ENCODE measurements at places on chromosomes 1 and 21.

GRCh38 chr1:235946571-235946981, 79.9 kb upstream of the LYST start:
- DNase-seq = no peak

- no peak for DNase-seq
Measured at GRCh38 chr1:62398377-62398776, 38.5 kb upstream of the USP1 start.

DNA sequence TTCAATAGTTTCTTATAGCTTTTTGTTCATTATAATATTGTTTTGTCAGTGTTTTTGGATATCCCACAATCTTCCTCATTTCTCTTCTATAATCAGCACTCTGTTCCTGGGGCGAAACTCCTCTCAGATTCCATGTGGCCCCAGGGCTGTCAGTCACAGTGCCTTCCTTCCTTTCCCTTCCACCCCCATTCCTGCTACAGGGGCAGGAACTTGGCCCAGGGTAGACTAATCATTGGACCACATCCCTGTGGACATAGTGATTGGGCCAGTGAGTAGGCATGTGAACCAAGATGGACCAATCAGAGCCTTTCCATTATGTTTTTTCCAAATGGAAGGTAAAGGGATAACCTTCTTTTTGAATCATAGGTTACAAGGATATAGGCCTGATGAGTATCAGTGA, 78.3 kb downstream of the PGM1 start:
- DNase-seq = no peak

DNA sequence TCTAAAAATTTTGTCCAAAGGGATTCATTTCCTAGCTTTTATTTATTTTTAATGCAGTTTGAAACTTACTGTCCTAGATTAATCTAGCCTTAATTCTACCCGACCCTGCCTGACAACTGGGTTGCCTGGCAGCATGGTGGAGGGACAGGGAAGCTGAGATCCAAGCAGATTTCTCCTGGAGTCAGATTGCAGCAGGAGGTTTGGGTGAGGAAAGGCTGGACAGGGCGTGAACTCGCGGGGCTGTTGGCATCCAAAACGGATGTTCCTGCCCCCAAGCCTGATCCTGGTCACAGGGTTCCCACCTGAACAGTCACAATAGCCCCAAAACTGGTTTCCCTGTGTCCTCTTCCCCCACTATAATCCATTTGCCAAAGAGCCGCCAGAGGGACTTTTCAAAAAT, 23.2 kb downstream of the TCEA3 start:
- no peak for DNase-seq

DNA sequence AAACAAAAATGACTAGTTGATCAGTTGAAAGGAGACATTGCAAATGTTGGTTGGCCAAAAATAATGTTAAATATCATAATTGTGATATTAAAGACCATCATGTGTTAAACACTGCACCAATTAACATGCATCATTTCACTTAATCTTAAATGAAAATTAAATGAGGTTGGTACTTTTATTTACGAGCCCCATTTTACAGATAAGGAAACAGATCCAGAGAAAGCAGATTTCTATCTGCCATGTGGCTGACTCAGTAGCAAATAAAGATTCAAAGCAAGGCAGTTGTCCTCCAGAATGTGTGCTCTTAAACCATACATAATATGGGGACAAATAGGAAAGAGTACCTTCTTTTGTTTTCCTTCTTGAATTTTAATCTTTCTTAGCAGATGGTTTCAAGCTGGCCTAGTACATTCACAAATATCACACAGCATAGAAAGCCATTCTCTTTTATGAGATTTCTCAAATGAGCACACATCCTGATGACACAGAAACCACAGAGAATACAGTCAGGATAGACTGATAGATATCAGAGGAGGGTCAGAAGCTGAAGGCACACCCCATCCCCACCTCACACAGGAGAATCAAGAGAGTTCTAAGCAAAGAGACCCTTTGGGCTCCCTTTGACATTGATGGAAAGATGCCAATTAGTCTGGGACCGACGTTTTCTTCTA, 647.9 kb upstream of the CAMK1G start:
- DNase-seq = no peak

DNA sequence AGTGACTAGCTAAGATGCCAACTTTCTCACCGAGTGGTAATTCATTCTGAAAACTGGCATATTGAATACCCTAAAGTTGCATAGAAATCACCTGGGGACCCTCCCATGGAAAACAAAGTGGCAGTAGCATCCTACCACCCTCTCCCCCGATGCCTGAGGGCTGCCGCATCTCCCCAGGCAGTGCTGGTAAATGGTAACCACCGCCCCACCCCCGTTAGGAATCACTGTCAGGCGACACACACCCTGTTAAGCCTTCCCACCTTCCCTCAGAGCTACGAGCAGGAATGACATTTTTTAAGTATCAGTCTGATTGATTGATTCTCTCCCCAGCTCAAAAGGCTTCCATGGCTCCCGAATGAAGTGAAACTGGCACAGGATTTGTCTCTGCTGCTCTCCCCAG, 28.3 kb downstream of the TMPRSS2 start:
- DNase-seq = no peak

DNA sequence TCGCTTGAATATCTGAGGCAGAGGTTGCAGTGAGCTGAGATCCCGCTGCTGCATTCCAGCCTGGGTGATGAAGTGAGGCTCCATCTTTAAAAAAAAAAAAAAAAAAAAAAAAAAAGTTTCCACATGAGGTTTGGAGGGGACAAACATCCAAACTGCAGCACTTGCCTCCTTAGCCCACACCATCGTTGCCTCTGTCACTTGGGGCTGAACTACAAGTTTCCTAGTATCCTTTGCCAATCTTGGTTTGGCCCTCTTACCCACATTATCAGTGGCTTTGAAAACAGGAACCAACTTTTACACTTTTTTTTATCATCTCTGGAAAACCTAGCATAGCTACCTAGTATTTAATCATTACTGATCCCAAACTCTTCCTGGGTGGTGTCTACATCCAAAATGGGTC, 59.2 kb downstream of the CLSTN1 start:
- no peak for DNase-seq

GRCh38 chr1:66938613-66939012, 13.8 kb downstream of the MIER1 start:
- DNase-seq = no peak

- no peak for DNase-seq
Measured at GRCh38 chr1:176101951-176102642, 105.0 kb downstream of the COP1 start.

- no peak for DNase-seq
Measured at GRCh38 chr21:42524341-42525028, 10.8 kb downstream of the SLC37A1 start.

- no peak for DNase-seq
Measured at GRCh38 chr1:29289493-29289892, 53.2 kb downstream of the PTPRU start.

DNA sequence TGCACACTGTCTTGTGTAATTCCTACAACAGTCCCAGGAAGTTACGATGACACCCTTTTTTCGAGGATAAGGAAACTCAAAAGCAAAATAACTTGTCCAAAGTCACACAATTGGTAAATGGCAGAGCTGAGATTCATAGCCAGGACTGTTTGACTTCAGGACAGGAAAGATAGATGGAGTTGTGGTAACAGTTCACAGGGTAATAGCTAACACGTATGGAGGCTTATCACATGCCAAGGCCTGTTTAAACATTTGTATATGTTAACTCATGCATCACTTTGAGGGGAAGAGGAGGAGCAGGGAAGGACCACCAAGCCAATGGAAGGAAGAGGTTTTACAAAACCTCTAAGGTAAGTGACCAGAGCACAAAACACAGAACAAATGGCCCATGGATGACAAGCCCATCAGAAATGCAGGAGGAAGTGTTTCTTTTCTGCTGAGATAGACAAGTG, 2.8 kb downstream of the DHCR24 start:
- DNase-seq = no peak

GRCh38 chr1:46508757-46509156, 19.1 kb downstream of the DMBX1 start:
- no peak for DNase-seq

- no peak for DNase-seq
Measured at GRCh38 chr1:204289280-204289679, 70.4 kb downstream of the PLEKHA6 start.

DNA sequence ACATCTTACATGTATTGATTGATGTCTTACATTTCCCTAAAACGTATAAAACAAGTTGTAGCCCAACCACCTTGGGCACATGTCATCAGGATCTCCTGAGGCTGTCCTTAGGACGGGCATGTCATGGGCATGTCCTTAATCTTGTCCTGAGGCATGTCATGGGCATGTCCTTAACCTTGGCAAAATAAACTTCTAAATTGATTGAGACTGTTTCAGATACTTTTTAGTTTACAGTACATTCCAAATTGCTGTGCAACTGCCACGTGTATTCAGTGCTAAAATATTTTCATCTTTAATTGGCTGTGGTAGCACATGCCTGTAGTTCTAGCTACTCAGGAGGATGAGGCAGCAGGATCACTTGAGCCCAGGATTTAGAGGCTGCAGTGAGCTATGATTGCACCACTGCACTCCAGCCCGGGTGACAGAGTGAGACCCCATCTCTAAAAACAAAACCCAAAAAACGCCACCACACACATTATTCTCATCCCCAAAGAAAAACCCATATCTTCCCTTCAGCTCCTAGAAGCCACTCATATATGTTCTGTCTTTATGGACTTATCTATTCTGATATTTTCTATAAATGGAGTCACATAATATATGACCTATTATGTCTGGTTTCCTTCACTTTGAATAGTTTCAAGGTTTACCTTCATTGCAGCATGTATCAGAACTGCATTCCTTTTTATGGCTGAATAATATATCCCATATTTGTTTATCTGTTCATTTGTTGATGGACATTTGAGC, 96.0 kb upstream of the BTG3 start:
- no peak for DNase-seq

Data from right renal pelvis (tissue), 4 donors.